ENCODE measurements at places on chromosomes 13 and 19.

- no peak for DNase-seq
Observed at GRCh38 chr13:79519255-79519654, 38.3 kb downstream of the NDFIP2 start.

DNA sequence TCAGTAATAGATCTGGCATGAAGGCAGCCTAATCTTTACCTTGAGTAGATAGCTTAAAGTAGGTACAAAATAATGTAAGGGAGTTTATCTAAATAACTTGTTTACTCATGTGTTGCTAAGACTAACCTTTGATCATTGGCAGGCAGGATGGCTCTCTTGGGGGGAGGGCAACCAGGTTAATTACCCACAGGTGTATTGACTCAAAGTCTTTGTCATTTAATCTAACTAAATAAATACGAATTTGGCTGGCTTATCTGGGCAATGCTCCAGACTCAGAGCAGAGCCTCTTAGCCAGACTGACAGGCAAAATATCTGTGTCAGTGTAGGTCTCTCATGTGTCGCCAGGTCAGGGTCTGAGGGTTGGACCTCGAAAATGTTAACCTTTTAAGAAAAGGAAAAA, 283.4 kb upstream of the KLHL1 start:
- no peak for DNase-seq

DNA sequence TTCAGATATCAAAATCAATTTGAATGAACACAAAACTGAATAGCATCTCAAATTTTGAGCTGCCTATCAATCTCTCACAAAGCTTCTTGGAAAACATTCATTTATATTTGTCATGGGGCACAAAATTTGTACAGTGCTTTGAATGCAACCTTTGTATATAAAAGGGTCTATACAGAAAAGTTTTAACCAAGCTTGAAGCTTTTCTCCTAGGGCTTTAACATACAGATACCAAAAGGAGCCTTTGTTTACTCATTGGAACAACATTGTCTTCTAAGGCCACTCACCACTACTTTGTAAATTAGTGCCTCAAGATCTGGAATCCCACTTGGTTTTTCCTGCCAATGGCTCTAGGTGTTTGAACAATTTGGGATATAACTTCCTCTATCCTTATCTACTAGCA, 21.2 kb downstream of the LNX2 start:
- DNase-seq: no peak

GRCh38 chr13:50467156-50468110, 376.1 kb downstream of the DLEU7 start:
- DNase-seq: no peak

GRCh38 chr19:24046550-24046949, 40.4 kb upstream of the ZNF254 start:
- no peak for DNase-seq

GRCh38 chr13:46178143-46178542, 3.8 kb downstream of the LCP1 start:
- no peak for DNase-seq

DNA sequence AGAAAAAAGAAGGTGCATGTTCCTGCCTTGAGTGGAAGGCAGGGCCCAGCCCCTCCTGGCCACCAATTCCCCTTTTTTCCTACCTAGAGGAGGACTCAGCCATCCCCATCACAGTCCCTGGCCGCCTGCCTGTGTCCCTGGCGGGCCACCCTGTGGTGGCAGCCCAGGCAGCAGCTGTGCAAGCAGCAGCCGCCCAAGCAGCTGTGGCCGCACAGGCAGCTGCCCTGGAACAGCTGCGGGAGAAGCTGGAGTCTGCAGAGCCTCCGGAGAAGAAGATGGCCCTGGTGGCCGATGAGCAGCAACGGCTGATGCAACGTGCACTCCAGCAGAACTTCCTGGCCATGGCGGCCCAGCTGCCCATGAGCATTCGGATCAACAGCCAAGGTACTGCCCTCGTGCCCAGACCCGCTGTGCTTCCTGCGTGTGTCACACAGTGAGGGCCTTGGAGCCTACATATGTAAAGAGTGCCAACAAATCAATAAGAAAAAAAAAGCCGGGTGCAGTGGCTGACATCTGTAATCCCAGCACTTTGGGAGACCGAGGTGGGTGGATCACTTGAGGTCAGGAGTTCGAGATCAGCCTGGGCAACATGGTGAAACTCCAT, 17.6 kb upstream of the WDR18 start:
- no peak for DNase-seq

DNA sequence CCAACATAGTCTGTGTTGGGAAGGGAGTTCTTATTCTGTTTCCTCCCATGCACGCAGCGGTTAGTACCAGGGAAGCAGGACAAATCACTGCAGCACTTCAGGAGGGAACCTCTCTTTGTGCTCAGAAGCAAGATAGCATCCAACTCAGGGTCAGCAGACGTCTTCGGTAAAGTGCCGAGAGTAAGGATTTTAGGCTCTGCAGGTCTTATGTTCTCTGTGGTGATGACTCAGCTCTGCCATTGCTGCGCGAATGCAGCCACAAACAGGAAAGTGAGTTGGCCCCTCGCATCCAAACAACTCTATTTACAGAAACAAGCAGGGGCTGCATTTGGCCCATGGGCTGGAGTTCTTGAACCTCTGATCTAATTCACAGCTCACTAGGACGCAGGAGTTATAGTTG, 122.1 kb upstream of the SPATA13 start:
- DNase-seq: no peak

DNA sequence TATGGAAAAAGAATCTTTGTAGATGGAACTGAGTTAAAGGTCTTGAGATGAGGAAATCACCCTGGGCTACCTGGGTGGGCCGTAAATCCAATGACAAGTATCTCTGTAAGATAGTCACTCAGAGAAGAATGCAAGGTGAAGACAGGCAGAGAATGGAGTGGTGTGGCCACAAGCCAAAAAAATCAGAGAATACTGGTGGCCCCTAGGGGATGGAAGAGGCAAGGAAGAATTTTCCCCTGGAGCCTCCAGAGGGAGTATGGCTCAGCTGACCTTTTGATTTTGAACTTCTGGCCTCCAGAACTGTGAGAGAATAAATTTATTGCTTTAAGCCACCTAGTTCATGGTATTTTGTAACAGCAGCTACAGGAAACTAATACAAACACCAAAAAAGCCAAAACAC, 32.7 kb upstream of the CSNK1A1L start:
- DNase-seq: no peak

GRCh38 chr13:23268441-23268840, 87.7 kb downstream of the SGCG start:
- no peak for DNase-seq

All from CD8-positive, alpha-beta memory T cell (primary cell).